Dorsolateral prefrontal cortex (tissue), 122 donors: ENCODE measurements at places on chromosomes 3 and 15. TPM values are rescaled to one million over a fixed set of nuclear protein-coding genes. Genes with fewer than 3 reads are reported as not detected.

CEP63 gene
- total RNA-seq, result 40.2 TPM

TGM5 gene
- 0.38 TPM for total RNA-seq

PRSS50 gene
- total RNA-seq, result not detected

KCNMB2 gene
- 12.1 TPM for total RNA-seq

SH2D7 gene
- total RNA-seq, result not detected

TNIK gene
- 105 TPM for total RNA-seq

ADGRG7 gene
- total RNA-seq, result not detected

DUT gene
- 84.1 TPM for total RNA-seq

CP gene
- total RNA-seq, result 34.2 TPM

GLDN gene
- 24.9 TPM for total RNA-seq

CHRM5 gene
- total RNA-seq, result 0.31 TPM

CYP1A2 gene
- total RNA-seq, result not detected

PLS1 gene
- total RNA-seq, result 2.9 TPM
